Mesenteric fat pad (tissue), 1 donor: ENCODE measurements at places on chromosomes 1 and 21. TPM values are rescaled to one million over a fixed set of nuclear protein-coding genes. Genes with fewer than 3 reads are reported as not detected.
A peak's percentile ranks its signal among the peaks of the same experiment; 100 is the strongest.

Gene RSPH1
- 0.22 TPM for total RNA-seq

Gene ZNF670
- total RNA-seq = 2.8 TPM

Gene MACO1
- 20.1 TPM for total RNA-seq

GRCh38 chr1:91559838-91560565 lies 59.4 kb downstream of the CDC7 start:
- DNase-seq = no peak

- DNase-seq = no peak
Measured at GRCh38 chr1:112666946-112667345, 7.5 kb upstream of the MOV10 start.

DNA sequence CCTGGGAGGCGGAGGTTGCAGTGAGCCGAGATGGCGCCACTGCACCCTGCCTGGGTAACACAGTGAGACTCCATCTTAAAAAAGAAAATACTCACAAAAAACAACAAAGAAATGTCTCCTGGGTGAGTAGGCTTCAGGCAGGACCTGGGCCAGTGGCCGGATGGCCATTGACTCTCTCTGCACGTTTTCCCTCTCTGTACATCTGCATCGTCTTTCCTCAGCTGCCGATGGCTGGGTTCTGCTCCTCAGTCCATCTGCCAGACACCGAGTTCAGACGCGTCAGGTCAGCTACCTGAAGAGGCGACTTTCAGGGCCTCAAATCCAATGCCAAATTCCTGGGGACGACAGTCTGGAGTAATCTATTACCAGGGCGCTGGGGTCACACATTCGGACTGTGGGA lies 199.3 kb downstream of the CAMTA1 start:
- DNase-seq = peak; percentile 72

- DNase-seq = no peak
Measured at GRCh38 chr1:86450847-86451246, 17.9 kb upstream of the CLCA1 start.
